ENCODE measurements at places on chromosomes 2 and 18. TPM values are rescaled to one million over a fixed set of nuclear protein-coding genes. Genes with fewer than 3 reads are reported as not detected.

DNA sequence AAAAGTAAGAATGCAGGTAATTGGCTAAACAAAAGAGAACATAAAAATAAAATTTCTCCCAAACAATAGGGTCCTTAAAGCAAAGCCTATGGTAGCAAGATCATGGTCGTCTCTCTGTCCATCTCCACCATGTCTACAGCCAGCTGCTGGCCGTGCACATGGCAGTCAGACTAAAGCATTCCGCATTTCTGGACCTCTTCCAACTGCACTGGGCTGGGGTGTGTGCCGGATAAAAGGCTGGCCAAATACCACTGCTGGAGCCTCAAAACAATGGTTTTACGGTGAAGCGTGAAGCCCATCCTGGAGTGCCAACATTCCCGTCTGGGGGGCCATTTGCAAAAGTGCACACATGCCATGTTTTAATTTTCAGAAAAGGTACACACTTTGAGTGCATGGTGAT is 74.8 kb upstream of the PIEZO2 start:
- DNase-seq: no peak

The GKN2 gene
- total RNA-seq: not detected

GRCh38 chr2:46422717-46423394 is 56.5 kb upstream of the TMEM247 start:
- DNase-seq: no peak

DNA sequence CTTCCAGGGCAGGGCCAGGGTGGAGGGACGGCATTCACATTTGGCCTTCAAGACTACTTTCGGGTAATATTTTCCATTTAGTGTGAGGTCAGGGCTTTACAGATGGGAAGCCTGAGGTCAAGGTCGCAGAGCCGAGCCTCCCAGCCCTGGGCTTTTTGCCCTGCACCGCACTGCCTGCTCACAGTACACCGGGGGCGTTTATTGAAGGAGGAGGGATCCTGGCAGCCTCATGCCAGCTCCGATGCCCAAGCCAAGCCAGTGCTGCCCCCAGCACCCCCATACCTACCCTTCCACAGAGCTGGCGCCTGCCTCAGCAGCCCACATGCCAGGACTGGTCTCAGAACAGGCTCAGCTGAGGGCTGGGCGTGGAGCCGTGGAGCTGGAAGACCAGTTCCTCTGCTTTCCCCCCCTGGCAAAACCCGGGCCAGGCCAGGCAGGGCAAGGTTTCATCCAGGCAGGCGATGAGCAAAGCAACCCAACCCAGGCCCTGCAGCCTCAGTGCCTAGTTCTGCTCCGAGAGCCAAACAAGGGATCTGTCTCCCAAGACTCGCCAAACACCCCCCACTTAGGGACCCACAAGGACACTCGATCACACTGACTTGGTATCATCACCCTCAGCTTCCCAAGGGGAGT is 11.9 kb downstream of the SDC1 start:
- peak; percentile 50 for DNase-seq

DNA sequence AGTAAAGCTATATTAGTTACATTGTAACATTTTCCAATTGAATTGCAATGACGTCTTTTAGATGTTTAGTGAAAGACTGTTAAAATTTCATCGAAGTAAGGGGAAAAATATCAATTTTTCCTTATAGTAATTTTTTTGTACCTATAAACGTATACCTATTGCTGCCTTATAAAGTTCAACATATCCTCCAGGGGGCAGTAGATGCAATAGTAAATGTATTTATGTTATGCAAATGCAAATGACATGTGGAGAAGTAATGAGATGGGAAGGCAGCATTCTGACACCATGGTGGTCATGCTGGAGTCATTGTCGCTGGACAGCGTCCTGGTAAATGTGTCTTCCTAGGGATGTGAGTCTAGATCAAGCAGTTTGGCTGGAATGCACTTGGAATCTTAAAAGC is 38.7 kb downstream of the MSTN start:
- no peak for DNase-seq

DNA sequence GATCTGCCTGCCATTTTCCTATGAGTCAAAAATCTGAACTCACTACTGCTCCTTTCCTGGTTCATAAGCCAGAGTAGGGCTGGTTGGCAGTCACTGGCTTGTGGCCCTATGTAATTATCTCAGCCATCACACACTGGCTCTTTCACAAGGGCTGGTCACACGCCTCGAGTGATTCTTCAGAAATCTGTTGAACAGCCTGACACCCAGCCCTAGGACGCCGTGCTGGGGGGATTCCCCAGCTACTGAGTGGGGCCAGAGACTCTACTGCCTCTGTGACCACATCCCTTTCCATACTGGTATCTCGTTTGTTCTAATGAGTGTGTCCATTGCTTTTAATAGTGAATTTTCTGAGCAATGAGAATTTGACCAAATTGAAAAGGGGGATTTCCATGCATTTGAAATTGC is 45.8 kb upstream of the RBM44 start:
- no peak for DNase-seq

- DNase-seq: no peak
Observed at GRCh38 chr2:212987492-212987891, 163.9 kb downstream of the IKZF2 start.

DNA sequence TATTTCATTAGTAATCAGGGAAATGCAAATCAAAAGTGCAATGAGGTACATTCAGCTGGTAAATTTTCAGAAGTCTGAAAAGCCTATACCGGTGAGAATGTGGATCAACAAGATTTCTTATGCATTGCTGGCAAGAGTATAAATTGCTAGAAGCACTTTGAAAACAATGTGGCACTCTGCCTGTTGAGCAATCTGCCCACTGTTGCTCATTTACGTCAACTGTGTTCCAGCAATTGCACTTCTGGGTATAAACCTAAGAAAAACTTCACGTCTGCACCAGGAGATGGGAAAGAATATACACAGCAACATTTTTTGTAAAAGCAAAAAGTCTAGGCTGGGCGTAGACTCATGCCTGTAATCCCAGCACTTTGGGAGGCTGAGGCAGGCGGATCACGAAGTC is 40.8 kb downstream of the MTERF4 start:
- no peak for DNase-seq

The MROH2A gene
- 0.14 TPM for total RNA-seq

The VAMP8 gene
- 10.5 TPM for total RNA-seq

DNA sequence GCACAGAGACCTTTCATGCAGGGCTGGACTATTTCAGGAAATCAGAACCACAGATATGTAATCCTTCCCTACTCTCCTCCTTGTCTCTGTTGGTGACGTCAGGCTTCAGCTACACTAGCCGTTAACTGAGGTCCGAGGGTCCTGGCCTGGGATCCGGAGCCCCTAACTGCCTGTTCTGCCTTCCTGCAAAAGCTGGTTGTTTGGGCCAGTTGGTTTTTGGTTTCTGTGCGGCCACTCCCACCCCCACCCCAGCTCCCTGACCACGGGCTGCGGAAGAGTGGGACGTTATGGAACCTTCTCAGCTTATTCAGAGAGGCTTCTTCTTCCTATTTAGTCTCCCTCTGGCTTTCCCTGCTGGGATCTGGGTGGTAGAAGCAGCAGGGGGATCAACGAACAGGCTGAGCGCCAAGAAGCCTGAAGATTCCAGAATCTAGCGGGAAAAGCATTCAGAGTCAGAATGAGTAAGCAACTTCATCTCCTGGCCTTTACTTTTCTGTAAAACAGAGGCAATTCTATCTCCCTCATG is 49.3 kb upstream of the ROCK2 start:
- DNase-seq: no peak

GRCh38 chr2:237511433-237511832 is 24.4 kb downstream of the MLPH start:
- no peak for DNase-seq

The UPP2 gene
- not detected for total RNA-seq

The GPAT2 gene
- 3.7 TPM for total RNA-seq

GRCh38 chr18:56565046-56565445 is 73.3 kb downstream of the TXNL1 start:
- no peak for DNase-seq

The GALNT13 gene
- not detected for total RNA-seq

The MC5R gene
- total RNA-seq: not detected

DNA sequence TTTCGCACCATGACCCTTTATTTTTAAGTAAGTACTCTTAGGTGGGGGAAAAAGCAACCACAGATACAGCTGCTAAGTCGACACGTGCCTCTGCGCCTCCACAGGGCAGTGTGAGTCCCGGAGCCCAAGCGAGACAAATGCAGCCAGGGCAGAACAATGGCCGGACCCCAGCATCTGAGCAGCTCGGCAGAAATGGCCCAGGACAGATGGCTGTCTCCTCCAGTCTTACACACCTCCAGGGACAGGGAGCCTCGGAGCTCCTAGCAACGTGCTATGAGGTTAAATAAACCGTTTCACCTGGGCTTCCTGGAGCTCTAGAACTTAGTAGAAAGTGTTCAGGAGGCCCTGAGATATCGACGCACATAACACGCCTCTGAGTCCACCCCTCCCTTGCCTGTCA is 47.3 kb upstream of the SALL3 start:
- DNase-seq: no peak

DNA sequence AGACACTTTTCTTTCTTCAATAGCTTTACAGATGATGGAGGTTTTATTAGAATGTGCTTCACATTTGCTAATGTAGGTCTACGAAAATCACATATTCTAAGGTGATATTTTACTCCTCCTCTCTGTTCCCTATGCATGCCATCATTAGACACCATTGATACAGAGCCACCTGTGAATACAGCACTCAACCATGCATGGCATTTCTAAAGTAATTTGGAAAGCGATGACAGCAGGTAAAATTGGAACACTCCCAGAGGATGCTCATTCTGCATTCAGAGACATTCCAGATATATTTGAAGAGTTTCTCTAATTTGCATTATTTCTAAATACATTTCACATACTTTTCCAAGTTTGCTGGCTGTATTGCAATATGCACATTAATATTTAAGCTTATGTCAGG is 65.3 kb upstream of the RIT2 start:
- DNase-seq: no peak

GRCh38 chr2:57204364-57204763 is 842.2 kb upstream of the VRK2 start:
- no peak for DNase-seq

The CD8B2 gene
- total RNA-seq: not detected

The NABP1 gene
- total RNA-seq: 26.9 TPM

The RAX gene
- not detected for total RNA-seq

DNA sequence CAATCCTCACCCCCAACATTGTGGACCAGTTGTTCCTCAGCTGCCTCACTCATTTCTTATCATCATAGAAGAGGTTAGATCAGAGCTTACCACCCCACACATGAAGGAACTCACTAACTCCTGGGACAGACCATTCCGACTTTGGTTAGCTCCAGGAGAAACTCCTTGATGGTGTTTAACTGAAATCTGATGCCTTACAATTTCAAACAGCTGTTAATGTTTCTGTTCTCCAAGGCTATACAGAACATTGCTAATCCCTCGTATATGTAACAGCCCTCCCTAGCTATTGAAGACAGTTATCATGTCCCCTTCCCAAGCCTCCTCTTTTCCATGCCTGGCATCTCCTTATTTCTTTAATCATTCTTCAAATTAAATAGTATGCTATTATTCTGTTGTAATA is 14.8 kb downstream of the ERBB4 start:
- DNase-seq: no peak

DNA sequence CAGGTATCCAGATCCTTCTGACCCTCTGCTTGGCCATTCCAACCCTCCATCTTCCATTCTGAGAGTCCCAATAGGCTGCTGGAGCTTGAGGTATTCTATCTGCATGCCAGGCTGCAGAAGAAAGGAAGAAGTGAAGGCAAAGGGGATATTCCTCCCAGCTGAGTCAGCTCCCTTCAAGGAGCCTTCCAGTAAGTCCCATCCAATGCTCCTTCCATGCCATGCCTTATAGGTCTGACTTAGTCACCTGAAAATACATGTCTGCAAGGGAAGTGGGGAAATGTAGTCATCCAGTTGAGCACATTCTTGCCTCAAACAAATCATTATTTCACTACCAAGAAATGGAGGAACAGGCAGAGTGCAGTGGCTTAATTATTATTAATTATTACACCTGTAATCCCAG is 464.6 kb downstream of the CNTNAP5 start:
- no peak for DNase-seq

The ID2 gene
- total RNA-seq: 401 TPM

GRCh38 chr18:7840411-7840810 is 273.3 kb downstream of the PTPRM start:
- DNase-seq: no peak

DNA sequence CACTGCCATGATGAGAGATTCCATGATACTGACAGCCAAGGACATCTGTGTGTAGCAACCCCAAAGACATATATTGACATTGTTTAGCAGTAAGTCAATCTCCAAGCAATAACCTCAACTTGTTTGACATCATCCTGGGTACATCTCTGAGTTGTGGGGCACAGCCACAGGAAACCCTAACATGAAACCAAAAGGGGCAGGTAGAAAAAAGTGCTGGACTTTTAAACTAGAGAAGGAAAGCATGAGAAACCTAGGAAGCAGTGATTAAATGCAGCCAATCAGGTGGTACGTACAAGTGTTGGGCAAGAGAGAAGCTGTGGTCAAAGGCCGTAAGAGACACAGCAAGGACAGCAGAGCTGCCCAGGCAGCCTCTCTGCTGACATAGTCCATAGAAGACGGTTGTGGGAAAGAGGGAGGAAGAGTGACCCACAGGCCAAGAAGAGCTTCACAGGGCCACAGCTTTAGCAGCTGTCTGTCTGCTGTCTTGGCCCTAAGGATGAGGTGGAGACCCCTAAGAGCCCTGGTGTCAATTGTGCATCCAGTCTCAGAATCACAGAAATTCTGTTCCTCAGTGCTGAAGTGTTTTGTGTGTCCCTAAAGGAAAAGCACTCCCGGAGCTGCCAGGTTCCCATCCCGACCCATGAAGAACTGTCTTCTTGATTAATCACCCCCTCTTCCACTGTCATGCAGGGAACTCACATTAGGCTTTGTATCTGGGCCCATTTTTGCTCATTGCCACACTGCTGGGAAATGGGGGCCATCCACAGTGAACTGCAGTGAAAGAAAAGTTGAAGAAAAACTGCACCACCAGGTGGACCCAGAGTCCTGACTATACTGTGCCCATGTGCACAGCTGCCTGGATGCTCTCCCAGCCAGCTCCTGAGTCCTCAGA is 25.4 kb upstream of the CHN1 start:
- DNase-seq: peak; percentile 13

DNA sequence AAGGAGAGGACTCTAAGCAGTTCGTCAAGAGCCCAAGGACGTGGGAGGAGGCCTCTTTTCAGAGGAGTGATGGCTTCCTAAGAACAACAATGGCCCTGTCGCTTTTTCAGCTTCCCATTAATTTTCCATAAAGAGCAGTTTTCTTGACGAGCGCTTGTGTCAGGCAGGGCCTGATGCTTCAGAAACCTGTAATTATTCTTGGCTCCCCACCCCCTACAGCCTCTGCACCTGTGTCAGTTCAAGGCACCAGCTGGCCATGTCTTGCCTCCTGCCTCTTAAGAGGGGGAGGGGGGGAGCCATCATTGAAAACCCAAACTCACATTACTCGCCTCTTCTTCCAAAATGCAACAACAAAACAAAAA is 32.3 kb downstream of the KLF7 start:
- DNase-seq: no peak

- DNase-seq: peak; percentile 20
Observed at GRCh38 chr2:233929352-233930022, 12.3 kb downstream of the TRPM8 start.

The SFTPB gene
- total RNA-seq: not detected

GRCh38 chr18:57898506-57899124 is 95.5 kb upstream of the ATP8B1 start:
- no peak for DNase-seq
